ENCODE measurements at places on chromosomes 7 and 10.

- no peaks in the 10 kb centered on the region for H3K36me3 ChIP-seq
- H3K4me1 ChIP-seq = peaks cover 5% of the 10 kb centered on the region
- no peak overlapping the region for H3K4me3 ChIP-seq
- no peaks in the 10 kb centered on the region for H3K27me3 ChIP-seq
Observed at GRCh38 chr7:1737523-1737922, 67.4 kb downstream of the ELFN1 start.

GRCh38 chr7:81235997-81236396, 317.1 kb upstream of the SEMA3C start:
- H3K36me3 ChIP-seq = no peaks in the 10 kb centered on the region
- peaks cover 5% of the 10 kb centered on the region for H3K4me1 ChIP-seq
- no peak overlapping the region for H3K27ac ChIP-seq
- H3K4me3 ChIP-seq = no peak overlapping the region

- H3K36me3 ChIP-seq = no peaks in the 10 kb centered on the region
- no peak overlapping the region for H3K4me3 ChIP-seq
- DNase-seq = no peak
Observed at GRCh38 chr10:133473270-133473669, 19.5 kb downstream of the SCART1 start.

DNA sequence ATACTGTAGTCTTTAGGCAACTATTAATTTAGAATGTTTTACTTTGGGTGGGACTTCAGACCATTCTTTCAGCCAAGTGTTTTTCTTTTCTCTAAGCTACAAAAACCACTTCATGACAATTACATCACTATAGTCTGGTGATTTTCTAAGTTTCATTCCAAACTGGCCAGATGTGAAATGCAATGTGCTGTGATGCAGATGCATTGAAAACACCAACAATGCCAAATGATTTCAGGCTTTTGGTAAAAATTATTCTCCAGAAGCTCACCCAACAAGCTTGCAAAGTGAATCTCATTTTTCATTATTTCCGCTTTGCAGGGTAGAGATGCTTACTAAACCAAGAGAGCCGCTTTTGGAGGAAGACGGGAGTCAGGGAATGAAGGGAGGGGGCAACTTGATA, 118.4 kb upstream of the ANK3 start:
- no peaks in the 10 kb centered on the region for H3K36me3 ChIP-seq
- DNase-seq = no peak
- no peaks in the 10 kb centered on the region for H3K4me1 ChIP-seq
- H3K4me3 ChIP-seq = no peak overlapping the region
- no peaks in the 10 kb centered on the region for H3K27me3 ChIP-seq

DNA sequence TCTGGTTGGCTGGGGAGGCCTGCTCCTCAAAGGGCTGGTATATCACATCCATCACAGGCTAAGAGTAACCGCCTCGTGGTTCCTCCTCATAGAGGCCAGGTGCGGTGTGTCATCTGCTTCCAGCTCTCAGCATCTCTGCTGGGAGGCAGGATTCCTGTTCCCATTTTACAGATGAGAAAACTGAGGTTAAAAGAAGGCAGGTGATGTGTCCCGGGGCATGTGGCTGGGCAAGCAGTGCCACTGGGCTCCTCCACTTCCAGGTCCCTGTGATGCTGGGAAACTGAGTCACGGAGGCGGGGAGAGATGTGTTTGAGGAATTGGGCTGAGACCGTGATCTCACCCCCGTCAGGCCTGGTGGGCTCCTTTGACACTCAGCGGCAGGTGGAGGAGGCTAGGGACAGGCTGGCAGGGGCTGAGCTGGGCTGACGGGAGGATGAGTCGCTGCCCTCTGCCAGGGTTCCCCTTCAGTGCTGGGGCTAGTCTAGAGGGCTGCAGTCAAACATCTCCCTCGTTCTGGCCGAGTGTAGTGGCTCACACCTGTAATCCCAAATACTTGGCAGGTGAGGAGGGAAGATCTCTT, 9.4 kb downstream of the ARPC1B start:
- no peak overlapping the region for H3K27ac ChIP-seq
- H3K4me3 ChIP-seq = no peak overlapping the region
- no peak for DNase-seq
- no peaks in the 10 kb centered on the region for H3K4me1 ChIP-seq
- H3K27me3 ChIP-seq = no peaks in the 10 kb centered on the region
- no peaks in the 10 kb centered on the region for H3K36me3 ChIP-seq

Data from cardiac muscle cell (in vitro differentiated cells and primary cell).